MG63 (cell line): ENCODE measurements at places on chromosomes 6 and 20. TPM values are rescaled to one million over a fixed set of nuclear protein-coding genes. Genes with fewer than 3 reads are reported as not detected.

TSPO2 gene
- total RNA-seq = not detected in 2 replicates

DNA sequence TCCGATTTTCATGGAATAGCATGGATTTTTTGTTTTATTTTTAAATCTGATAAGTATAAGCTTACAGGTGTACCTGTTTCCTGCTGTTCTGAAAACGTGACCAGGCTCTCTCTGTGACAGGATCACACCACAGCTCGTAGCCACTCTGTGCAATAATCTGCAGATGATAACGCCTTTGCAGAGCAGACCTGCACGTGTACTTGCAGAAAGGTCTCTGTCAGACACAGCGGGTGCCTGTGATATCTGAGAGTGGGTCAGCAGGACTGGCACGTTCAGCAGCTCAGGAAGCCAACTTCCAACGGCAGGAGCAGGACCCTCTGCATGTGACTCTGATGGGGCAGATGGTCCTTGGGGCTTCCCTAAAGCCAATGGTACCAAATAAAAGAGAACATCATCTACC is 68.6 kb upstream of the HDDC2 start:
- no peak for DNase-seq

DNA sequence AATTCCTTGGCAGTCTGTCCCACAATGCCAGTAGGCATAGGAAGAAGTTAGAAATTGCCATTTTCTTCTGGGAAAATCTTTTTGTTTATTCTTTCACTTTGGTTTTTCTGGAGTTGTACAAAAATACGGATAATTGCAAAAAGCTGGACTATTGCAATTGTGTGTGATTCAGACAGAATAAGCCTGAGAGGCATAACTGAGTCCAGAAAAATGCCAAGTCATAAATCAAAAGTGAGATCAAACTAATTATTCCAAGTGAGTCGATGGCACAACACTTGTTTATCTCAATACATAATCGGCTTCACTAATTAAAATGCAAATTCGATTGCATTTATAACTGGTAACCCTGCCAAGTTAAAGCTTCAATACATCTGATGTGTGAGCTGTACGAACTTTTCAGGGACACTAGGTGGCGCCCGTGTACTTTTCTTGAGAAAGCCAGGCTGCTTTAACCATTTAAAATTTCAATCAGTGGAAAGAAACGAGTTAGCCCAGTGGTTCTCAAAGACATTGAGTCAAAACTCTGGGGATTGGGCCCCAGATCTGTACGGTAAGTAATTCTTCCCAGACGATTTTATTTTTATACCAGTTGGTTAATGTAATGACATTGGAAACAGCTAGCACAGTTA is 102.6 kb downstream of the LAMP5 start:
- peak; percentile 83 for DNase-seq

GRCh38 chr6:129621252-129621651 is 88.7 kb downstream of the ARHGAP18 start:
- DNase-seq = no peak

DNA sequence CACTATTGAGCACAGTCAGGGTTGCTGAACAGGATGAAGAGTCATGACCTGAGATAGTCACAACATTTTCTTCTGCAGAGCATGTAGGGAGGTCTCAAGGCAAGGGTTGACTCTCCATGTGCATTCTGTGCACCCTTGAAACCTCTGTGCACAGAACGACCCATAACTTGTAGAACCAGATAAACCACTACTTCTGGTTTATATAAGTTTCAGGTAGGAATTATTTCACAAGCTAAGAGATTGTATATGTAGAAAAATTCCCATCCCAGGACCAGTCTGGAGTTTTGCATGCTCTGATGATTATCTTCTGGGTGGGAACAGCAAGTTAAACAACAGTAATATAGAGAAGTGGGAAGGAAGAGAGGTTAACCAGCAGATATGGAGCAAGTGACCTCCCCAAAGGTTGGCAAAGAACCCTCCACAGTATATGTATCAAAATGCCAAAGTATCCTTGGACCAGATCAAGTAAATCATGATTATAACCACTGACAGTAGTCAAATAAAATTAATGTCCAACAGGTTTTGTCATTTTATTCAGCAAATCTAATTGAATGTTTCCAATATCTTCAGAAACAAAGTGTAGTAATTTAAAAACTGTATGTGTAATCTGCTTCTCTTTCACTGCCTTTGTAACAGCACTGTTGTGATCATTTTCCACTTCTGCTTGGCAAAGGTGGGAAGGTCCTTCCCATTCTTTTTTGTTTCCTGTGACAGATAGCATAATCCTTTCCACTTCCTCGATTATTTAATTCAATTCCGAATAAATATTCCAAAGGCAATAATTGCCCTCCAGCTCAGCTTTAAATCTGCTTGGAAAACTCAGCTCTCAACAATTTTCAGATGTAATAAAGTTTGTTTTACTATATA is 104.4 kb downstream of the SYNE1 start:
- DNase-seq = no peak

DNA sequence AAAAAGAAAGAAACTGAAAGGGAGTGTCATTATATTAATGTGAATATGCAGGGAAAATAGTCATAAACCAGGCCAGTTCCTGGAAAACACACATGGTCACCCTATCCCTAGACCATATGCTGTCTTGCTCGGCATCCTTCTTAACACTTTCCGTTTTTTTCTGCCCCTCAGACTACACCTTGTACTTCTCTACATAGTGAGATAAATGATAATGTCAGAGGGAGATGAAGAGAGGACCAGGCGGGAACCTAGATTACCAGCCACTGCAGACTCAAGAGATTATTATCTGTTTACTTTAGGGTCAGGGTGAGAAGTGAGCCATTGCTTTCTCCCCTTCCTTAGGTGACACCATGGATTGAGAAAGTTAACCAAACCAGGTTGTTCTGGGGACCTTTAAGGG is 3.7 kb upstream of the RPP21 start:
- DNase-seq = no peak
